ENCODE measurements at places on chromosomes 13 and 19. TPM values are rescaled to one million over a fixed set of nuclear protein-coding genes. Genes with fewer than 3 reads are reported as not detected.
A peak's percentile ranks its signal among the peaks of the same experiment; 100 is the strongest.

DNA sequence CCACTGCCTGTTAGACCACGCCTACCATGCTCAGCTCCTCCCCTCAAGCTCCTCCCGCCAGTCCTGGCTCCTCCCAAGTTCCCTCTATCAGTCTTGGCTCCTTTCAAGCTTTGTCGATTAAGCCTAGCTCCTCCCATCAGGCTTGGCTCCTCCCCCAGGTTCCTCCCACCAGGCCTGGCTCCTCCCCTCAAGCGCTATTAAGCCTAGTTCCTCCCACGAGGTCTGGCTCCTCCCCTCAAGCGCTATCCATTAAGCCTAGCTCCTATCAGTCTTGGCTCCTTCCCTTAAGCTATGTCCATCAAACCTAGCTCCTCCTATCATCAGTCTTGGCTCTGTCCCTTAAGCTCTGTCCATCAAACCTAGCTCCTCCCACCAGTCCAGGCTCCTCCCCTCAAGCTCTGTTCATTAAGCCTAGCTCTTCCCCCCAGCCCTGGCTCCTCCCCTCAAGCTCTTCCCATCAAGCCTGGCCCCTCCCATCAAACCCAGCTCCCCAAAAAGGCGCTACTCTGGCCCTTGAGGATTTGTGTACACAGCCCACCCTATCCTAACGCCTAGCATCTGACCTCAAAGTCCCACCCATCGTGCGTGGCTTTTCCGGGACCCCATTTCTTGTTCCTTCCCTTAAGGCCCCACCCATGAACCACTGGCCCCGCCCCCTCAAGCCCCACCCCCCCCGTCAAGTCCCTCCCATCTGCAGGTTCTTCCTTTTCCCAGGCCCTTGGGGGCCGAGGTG is 10.0 kb downstream of the CAMSAP3 start:
- no peaks in the 10 kb centered on the region for H3K36me3 ChIP-seq
- peak; percentile 79 for DNase-seq
- H3K27ac ChIP-seq: no peak overlapping the region
- no peaks in the 10 kb centered on the region for H3K4me1 ChIP-seq
- no peak overlapping the region for H3K4me3 ChIP-seq

DNA sequence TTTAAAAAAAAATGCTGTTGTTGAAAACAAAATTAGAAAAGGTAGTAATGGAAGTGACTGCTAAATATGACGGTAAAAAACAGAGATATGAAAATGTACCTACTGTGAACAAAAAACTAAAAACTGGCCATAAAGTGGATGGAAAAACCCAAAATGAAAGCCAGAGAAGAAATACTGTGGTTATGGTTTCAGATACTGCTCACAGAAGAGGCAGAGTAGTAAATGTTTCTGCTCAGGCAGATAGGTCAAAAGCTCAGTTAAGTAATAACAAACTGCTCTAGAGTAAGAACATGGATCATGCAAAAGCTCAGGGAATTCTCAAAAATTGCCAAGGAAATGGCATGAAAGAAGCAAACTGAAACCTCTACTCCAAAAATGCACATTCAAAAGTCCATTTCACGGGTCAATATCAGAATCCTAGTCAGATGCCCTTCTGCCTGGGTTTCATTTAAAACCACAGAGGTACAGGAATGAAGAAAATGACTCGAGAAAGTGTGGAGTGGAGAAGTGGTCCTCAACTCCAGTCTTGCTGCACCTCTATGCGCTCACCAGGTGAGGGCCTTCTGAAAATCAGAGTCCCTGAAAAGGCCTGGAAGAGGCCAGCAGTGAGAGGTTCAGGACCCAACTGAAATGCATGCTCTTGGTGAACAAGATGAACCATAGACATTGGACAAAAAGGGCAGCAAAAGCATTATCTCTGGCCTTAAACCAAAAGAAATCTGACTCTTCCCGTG is 315.0 kb upstream of the SPRY2 start:
- DNase-seq: no peak
- H3K27ac ChIP-seq: no peak overlapping the region
- no peaks in the 10 kb centered on the region for H3K36me3 ChIP-seq
- H3K4me3 ChIP-seq: no peak overlapping the region
- no peaks in the 10 kb centered on the region for H3K27me3 ChIP-seq
- H3K4me1 ChIP-seq: no peaks in the 10 kb centered on the region

- DNase-seq: no peak
- peaks cover 6% of the 10 kb centered on the region for H3K4me1 ChIP-seq
- H3K4me3 ChIP-seq: no peak overlapping the region
- no peaks in the 10 kb centered on the region for H3K27me3 ChIP-seq
- no peaks in the 10 kb centered on the region for H3K36me3 ChIP-seq
Observed at GRCh38 chr19:2333807-2334211, 5.3 kb downstream of the SPPL2B start.

- H3K27me3 ChIP-seq: no peaks in the 10 kb centered on the region
- no peak overlapping the region for H3K27ac ChIP-seq
- H3K4me3 ChIP-seq: no peak overlapping the region
- no peaks in the 10 kb centered on the region for H3K36me3 ChIP-seq
- DNase-seq: no peak
Observed at GRCh38 chr13:33099860-33100259, 83.6 kb downstream of the KL start.

DNA sequence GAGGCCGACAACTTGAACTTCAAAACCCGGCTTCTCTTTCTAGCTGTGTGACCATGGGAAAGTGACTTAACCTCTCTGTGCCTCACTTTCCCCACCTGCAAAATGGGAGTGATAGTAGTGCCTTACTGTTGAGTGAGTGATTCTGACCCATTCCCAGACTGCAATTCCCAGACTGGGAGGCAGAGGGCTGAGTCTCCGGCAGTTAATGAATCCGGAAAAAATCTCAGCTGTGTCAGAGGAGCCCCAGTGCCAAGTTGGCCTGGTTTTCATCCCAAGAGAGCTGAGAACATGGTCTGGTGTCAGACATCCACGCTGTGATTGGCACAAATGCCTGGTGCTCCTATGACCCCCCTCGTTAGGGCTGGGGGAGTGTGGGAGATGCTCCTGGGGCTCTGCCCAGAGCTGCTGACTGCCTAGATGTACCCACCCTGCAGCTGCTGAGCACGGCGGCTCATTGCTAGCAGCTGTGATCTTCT is 50.0 kb downstream of the PIN1 start:
- DNase-seq: no peak
- no peak overlapping the region for H3K27ac ChIP-seq
- H3K27me3 ChIP-seq: peaks cover 50% of the 10 kb centered on the region

KCNRG gene
- not detected for total RNA-seq

UPF1 gene
- total RNA-seq: 78.8 TPM

PSG11 gene
- not detected for total RNA-seq

DNA sequence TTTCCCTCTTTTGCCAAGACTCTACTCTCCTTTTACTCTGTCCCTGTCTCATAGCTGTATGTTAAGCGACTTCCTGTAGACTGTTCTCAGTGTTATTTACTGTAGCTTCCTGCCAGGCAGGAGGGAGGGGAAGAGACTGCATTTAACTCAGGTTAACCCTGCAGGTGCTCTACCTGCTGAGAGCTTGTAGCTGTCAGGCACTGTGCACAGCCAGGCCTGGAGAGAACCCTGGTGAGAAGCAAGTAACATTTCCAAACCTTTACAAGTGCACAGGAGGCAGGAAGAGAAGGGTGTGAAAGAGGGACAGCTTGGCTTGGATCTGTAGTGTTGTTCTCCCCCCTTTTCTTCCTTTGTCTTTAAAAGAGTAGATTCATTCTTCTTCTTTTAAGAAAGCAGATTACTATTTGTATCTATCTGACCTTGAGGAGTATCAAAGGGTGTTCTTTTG is 167.1 kb downstream of the LMO7 start:
- peaks cover 24% of the 10 kb centered on the region for H3K36me3 ChIP-seq
- no peak overlapping the region for H3K27ac ChIP-seq
- no peak for DNase-seq
- no peak overlapping the region for H3K4me3 ChIP-seq

ADM5 gene
- 14.2 TPM for total RNA-seq

GRCh38 chr13:110873639-110874507 is 41.0 kb downstream of the ANKRD10 start:
- DNase-seq: no peak
- H3K27me3 ChIP-seq: no peaks in the 10 kb centered on the region
- no peaks in the 10 kb centered on the region for H3K36me3 ChIP-seq

ZNF729 gene
- not detected for total RNA-seq

All from PC-9 (cell line).